Activated CD4-positive, alpha-beta T cell treated with anti-CD3 and anti-CD28 coated beads, Interleukin-2, amount 50 U/mL, for 24 hours (primary cell): ENCODE measurements at places on chromosomes 3 and 15.

- DNase-seq: no peak
These were observed at the start of gene TRIM71 for GRCh38 chr3:32817558-32818228. Gene TRIM71, plus strand, starts transcription at chr3:32817997. Its CDS starts 84 bp downstream, at chr3:32818081.

GRCh38 chr15:94655249-94655880 is 424.0 kb downstream of the MCTP2 start:
- DNase-seq: no peak

DNA sequence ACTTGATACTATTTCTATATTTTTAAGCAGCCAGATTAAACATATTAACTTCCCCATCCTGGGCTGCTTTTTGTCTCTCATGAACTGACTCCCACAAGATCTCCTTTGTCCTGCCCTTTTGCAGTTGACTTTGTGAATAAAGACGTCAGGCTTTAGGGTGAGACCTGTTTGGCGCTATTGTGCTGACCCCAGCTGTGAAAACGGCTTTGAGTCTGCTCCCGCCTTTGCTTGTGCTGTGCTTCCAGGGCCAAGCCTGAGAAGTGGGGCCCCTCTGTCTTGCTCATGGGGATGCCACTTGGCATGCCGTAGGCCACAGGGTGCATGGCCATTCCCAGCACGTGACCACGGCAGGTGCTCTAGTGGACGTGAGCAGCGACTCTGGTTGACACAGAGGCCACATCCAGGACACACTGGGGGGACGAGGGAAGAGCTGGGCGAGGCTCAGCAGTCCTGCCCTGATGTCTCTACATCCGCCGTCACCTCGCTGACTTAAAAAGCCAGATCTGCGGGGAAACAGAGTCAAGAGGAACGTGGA is 268.9 kb upstream of the LYSMD4 start:
- DNase-seq: no peak

DNA sequence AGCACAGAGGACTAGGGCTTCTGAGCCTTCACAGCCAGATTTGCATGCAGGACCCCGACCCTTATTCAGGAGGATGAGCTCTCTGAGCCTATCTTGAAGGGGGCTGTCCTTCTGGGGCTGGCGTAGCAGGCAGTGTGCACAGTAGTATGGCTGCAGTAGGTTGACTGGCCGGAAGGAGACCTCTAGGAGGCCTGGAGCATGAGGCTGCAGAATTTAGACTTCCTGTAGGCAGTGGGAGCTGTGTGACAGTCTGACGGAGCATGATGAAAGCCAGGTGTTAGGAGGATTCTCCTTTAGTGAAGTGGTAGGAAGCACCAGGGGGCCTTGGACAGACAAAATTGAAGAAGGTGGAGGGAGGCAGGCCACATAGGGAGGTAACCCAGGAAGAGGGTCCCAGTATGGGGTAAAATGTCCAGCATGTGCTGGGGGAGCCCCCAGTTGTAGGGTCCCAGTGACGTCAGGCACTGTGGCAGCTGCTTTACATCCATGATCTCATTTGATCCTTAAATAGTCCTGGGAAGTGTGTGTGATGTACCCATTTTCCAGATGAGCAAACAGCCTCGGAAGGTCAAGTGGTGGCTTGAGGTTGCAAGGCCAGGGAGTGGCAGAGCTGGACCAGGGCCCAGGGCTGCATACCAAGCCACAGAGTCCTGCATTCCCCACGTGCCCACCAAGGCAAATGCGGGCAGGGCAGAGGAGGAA is 36.1 kb downstream of the SPSB4 start:
- no peak for DNase-seq

DNA sequence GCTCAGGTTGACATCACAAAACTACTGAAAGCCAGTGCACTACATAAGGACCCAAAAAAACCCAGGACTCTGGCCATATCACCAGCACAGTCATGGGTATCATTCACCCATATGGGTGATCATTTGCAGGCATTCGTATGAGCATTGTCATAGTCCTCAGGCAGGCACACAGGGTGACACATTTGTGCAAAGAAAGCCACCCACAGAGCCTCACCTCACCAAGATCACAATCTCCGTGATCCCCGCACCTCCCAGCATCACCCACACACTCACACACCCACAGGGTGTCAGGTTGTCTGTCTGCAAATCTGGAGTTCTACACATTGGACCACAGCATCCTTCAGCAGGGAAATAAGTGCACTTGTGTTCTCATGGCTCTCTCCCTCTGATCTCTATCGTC is 166.0 kb upstream of the LPP start:
- no peak for DNase-seq

- DNase-seq: peak; percentile 82
These were observed 759 bp downstream of the WDR6 start for GRCh38 chr3:49007771-49008528.

- no peak for DNase-seq
These were observed 1.2 kb downstream of the PRICKLE2 start for GRCh38 chr3:64223791-64224745.

DNA sequence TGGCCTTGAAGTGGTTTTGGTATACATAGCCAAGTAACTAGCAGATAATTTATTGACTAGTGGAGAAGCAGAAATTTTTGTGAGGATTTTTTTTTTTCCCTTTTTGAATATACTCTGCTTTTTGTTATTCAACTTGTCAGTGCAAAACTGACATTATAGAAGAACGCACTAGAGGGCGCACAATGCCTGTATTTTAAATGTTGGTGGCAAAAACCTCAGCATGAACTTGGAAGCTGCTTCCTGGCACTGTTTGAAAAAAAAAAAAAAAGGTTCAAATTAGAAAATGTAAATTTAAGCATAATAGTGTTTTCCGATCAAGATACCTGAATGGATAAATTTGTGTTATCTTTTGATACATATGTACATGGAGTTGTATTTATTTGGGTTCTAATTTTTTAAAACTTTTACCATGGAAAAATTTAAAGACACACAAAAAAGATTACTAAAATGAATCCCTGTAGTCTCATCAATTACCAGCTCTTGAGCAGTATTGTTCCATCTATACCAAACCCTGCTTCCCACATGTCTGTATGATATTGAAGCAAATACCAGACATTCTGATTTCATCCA is 56.0 kb downstream of the SLC25A26 start:
- peak; percentile 52 for DNase-seq

DNA sequence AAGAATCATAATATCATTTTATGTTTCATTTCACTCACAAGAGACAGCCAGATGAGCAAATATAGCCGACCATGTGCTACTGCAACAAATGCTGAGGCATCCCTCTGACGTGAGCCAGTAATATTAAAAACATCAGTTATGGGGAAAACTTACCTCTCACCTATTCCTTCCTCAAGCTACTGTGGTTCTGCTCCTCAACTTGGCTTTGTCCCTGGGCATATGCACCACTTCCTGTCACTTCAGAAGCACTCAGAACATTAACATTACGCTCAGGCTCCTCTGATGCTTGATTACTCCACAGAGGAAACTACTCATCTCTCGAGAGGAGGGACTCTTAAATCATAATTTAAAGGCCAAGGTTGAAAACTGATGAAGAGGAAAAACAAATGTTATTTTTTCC is 457.0 kb upstream of the ALCAM start:
- DNase-seq: no peak

DNA sequence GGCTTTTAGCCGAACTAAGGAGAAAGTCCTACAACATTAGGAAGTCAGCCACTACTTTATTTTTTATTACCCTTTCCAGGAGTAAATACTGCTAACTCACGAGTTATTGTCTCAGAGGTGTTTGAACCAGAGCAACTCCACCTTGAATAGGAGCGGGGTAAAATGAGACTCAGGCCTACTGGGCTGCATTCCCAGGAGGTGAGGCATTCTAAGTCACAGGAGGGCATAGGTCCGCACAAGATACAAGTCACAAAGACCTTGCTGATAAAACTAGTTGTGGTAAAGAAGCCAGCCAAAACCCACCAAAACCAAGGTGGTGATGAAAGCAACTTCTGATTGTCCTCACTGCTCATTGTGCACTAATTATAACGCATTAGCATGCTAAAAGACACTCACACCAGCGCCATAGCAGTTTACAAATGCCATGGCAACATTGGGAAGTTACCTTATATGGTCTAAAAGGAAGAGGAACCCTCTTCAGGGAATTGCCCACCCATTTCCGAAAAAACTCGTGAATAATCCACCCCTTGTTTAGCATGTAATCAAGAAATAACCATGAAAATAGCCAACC is 555.9 kb downstream of the IGSF11 start:
- DNase-seq: no peak

DNA sequence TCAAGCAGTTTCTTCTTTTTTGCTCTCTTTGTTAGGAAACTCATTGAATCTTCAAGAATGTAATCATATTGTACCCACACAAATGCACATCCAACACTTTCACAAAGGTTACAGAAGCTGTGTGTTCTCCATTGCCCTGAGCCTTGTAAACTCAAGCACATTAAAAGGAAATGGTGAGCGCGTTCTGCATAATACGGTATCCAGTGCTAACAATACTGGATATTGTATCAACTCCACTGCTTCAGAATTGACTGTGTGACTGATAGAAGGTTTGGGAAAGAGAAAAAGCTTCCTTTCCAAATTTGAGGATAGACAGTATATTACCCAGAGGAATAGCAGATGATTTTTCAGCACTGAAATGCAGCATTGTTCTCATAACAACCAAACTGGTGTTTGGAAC is 268.9 kb upstream of the RBMS3 start:
- DNase-seq: no peak

DNA sequence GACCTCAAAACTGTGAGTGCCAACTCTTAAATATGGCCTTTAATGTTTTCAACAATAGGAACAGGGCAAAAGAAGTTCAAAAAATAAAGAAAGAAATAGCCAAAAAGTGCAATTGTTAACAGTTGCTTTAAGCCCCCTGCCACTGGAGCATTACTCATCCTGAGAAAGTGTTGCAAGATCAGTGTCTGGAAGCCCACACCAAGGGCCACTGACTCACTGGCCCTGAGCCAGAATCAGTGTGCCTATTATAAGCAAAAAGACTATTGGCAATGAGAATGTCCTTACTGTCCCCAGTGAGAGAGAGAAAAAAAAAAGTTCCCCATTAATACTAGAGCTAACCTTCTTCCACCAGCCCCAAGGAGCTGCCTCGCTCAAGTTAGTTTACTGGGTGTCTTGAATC is 480.1 kb upstream of the ZNF385D start:
- no peak for DNase-seq

DNA sequence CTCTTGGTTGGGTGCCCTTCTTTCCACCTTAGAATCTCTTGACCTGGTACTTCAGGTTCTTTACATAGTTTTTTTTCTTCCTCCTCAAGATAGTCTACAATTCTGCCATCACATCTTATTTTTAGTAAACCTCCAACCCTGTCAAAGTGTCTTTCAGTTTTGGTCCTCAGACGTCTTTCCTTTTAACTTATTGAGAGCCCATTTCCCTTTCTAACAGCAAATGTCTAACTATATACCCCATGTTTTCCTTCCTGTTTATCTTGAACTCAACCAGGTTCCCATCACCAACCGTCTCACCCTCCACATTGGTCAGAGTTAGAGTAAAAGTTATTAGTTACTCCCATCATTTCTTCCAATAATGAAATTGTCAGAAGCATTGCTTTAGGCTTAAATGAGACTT is 10.4 kb downstream of the KBTBD12 start:
- no peak for DNase-seq

DNA sequence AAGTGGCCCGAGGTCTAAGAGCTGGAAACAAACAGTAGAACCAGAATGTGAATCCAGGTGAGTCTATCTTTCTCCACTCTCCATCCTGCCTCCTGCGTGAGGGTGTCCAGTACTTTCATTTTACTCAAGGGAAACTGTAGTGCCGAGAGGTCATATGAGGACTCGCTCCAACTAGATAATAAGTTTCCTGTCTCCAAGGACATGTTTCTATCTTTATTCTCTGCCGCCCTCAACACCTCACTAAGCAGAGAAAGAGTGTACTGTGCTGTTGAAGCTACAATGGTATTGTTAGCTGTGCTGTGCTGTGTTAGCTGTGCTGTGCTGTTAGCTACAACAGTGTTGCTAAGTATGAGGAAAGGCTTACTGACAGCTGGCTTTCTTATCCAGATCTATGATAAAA is 137.9 kb upstream of the COL8A1 start:
- DNase-seq: no peak

DNA sequence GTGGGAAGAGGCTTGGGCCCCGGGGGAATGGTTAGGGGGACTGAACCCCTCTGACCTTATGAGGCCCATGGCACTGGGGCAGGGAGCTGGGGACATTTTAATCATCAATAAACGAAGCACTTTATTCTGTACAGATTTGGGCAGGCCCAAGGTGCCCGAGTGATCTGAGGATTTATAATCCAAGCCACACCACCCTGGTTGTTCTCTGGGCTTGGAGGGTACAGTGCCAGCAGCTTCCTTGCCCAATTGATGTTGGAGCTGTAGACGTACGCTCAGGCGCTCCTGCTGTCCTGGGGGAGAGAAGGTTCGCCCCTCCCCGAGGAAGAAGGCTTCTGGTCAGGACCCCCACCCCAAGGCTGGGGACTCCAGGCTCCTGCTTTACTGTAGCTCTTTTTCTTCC is 12.5 kb downstream of the ZBTB47 start:
- DNase-seq: no peak

DNA sequence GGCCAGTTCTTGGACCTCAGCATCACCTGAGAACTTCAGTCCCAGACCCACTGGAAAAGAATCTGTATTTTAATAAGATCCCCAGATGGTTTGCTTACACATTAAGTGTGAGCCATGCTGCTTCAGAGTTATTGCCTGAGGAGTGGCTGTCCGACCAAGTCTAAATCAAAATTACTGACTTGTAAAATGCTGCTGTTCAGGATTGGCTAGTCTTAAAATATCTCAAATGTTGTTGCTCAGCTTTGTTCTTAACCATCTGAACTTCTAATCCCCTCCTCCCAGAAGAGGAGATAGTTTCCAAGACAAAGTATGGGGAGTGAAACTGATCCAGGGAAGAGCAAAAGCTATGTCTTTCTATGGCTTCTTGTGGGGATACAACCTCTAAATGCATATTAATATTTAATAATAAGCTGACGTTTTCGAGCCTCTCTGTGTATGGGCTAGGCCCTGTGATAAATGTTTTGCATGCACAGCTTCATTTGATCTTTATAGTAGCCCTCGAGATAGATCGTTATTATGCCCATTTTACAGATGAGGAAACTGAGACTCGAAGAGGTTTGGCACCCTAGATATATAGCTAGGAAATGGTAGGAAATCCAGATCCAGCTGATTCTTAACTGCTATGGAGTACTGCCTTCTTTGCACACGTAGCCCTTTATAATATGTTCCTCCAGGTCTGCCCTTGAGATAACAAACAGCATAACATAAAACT is 52.2 kb downstream of the DNASE1L3 start:
- DNase-seq: no peak
